ENCODE measurements at places on chromosomes 16 and 17. TPM values are rescaled to one million over a fixed set of nuclear protein-coding genes. Genes with fewer than 3 reads are reported as not detected.

DNA sequence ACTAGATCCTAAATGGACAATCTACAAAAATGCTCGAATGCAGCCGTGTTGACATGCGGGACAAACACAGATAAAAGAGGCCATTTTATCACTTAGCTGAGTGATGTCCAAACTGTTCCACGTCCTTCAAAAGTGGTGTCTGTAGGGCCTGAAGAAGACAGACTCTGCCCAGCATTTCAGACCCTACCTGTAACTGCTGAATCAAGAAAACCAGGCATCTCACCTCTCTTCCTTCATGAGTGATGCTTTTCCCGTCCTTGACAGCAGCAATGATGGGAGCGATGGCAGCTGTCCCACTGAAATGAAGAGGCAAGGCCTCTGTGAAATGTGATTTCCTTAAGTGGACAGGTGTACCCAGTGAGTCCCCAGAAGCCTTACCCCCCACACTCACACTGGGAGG, 12.3 kb downstream of the ELAC2 start:
- no peak for DNase-seq
- H3K36me3 ChIP-seq, result peaks cover 7% of the 10 kb centered on the region
- no peak overlapping the region for H3K4me3 ChIP-seq
- H3K27ac ChIP-seq, result no peak overlapping the region
- no peaks in the 10 kb centered on the region for H3K4me1 ChIP-seq
- no peaks in the 10 kb centered on the region for H3K27me3 ChIP-seq

DNA sequence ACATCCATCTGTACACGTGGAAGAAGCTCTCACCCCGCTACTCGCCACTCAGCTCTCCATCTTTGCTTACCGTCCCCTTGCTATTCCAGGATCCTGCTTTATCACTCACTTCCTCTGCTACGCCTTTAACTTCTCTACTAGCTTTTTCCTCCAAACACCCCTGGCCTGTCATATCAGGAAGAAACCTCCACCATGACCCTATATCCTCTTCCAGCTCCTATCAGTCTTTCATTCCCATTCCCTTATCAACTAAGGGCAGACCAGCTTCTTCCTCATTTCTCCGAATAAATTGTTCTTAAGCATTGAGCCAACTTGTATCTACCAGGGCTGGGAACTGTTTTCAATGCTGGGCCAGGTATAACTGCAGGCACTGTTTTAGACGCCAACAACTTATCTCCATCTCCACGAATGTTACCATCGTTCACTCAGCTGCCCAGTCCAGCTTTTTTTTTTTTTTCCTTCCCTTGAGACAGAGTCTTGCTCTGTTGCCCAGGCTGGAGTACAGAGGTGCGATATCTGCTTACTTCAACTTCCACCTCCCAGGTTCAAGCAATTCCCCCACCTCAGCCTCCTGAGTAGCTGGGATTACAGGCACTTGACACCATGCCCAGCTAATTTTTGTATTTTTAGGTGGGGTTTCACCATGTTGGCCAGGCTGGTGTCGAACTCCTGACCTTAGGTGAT, 4.3 kb downstream of the IQCK start:
- DNase-seq, result no peak
- H3K27me3 ChIP-seq, result no peaks in the 10 kb centered on the region
- peak overlapping the region; percentile 67 for H3K4me3 ChIP-seq
- H3K27ac ChIP-seq, result no peak overlapping the region
- peaks cover 15% of the 10 kb centered on the region for H3K4me1 ChIP-seq

DNA sequence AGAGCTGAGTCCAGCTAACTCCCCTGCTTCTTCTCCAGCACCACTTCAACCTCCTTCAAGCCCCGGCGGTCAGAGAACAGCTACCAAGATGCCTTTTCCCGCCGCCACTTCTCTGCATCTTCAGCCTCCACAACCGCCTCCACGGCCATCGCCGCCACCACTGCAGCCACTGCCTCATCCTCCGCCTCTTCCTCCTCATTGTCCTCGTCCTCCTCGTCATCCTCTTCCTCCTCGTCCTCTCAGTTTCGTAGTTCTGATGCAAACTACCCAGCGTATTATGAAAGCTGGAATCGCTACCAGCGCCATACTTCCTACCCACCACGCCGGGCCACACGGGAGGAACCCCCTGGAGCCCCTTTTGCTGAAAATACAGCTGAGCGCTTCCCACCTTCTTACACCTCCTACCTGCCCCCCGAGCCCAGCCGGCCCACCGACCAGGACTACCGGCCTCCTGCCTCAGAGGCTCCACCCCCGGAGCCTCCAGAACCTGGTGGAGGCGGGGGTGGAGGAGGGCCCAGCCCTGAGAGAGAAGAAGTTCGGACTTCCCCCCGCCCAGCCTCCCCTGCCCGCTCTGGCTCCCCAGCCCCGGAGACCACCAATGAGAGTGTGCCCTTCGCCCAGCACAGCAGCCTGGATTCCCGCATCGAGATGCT, 7.1 kb downstream of the SETD1A start:
- H3K4me1 ChIP-seq, result peaks cover 6% of the 10 kb centered on the region
- H3K27ac ChIP-seq, result no peak overlapping the region
- H3K4me3 ChIP-seq, result no peak overlapping the region
- no peaks in the 10 kb centered on the region for H3K27me3 ChIP-seq

- H3K36me3 ChIP-seq, result no peaks in the 10 kb centered on the region
- H3K27me3 ChIP-seq, result peaks cover 6% of the 10 kb centered on the region
- peak overlapping the region; percentile 72 for H3K27ac ChIP-seq
These were observed 21.3 kb upstream of the RGS9 start for GRCh38 chr17:65115839-65116238.

DNA sequence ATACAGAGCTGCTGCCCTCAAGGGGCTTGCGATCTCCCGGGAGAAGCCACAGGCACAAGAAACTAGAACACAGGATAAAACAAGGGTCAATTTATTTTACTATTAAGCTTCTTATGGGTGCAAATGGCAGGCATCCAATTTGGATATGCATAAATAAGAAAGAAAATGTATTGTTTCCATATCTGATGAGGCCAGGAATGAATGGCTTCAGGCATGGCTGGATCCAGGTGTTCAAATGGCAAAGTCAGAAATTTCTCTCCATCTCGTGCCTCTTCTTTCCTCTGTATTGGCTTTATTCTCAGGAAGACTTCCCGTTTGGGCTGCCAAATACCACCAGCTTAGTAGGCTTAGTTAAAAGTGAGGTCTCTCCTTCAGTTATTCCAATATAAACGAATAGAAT, 43.1 kb downstream of the SCNN1B start:
- no peaks in the 10 kb centered on the region for H3K36me3 ChIP-seq
- H3K27me3 ChIP-seq, result peaks cover 21% of the 10 kb centered on the region
- no peaks in the 10 kb centered on the region for H3K4me1 ChIP-seq
- H3K27ac ChIP-seq, result no peak overlapping the region
- no peak for DNase-seq

- H3K27me3 ChIP-seq, result peaks cover 15% of the 10 kb centered on the region
- H3K27ac ChIP-seq, result no peak overlapping the region
- no peak overlapping the region for H3K4me3 ChIP-seq
- no peaks in the 10 kb centered on the region for H3K4me1 ChIP-seq
- DNase-seq, result no peak
These were observed 36.9 kb downstream of the DYNLRB2 start for GRCh38 chr16:80577485-80578280.

DNA sequence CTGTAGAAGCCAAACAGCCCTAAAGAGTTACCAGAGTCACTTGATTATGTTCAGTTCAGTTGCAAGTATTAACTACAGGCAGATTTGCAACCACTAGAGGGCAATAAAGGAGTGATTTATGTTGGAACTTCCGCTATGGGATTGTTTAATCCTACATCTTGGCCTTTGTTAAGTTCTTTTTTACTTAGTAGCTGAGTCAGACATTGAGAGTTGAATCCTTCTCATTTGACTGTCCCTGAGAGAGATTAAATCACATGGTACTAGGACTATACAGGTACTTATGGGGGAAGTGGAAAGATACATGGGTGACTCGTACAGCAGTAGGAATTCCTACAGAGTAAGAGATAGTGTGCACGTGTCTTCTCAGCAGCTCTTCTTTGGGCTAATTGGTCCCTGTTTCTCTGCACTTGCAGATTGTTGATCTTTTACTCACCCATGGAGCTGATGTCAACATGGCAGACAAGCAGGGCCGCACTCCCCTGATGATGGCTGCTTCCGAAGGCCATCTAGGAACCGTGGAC, 40.3 kb downstream of the CYB561 start:
- no peaks in the 10 kb centered on the region for H3K4me1 ChIP-seq
- H3K27me3 ChIP-seq, result no peaks in the 10 kb centered on the region
- DNase-seq, result no peak
- H3K27ac ChIP-seq, result no peak overlapping the region

GRCh38 chr16:64074706-64075105, 1047.2 kb downstream of the CDH11 start:
- no peak for DNase-seq
- H3K27ac ChIP-seq, result no peak overlapping the region
- H3K36me3 ChIP-seq, result no peaks in the 10 kb centered on the region
- H3K27me3 ChIP-seq, result no peaks in the 10 kb centered on the region
- H3K4me1 ChIP-seq, result no peaks in the 10 kb centered on the region

DNA sequence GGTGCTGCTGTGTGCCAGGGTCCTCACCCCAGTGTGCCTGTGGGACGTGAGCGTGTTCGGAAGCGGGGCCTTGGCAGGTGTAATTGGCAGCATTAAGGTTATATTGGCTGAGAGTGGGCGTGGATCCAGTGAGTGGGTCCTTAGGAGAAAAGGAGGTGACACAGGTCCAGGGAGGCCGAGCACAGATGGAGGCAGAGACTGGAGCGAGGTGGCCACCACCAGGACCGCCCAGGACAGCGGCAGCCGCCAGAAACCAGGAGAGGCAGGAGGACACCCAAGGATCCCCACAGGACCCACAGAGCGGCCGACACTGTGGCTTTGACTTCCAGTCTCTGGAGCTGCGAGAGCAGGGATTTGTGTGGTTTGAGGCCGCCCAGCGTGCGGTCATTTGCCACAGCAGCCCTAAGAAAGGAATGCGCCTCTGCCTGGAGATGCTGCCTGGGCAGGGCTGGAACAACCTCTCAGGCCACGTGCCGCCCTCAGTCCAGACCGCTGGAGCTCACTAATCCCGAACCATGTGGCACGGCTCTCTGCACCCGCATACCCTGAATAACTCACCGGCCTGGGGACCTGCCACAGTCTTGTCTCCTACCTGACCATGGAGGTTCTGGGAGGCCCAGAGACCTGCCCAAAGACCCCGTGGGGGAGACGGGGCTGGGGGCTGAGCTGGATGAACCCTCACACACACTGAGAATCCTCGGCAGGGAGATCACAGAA, 45.4 kb downstream of the SOX8 start:
- no peak overlapping the region for H3K4me3 ChIP-seq
- H3K36me3 ChIP-seq, result no peaks in the 10 kb centered on the region
- no peaks in the 10 kb centered on the region for H3K27me3 ChIP-seq
- no peak for DNase-seq
- H3K27ac ChIP-seq, result peak overlapping the region; percentile 62

GRCh38 chr17:42521036-42521435, 15.0 kb upstream of the NAGLU start:
- peak overlapping the region; percentile 41 for H3K4me3 ChIP-seq
- H3K4me1 ChIP-seq, result peaks cover 57% of the 10 kb centered on the region
- H3K27ac ChIP-seq, result peak overlapping the region; percentile 52
- DNase-seq, result no peak
- H3K36me3 ChIP-seq, result peaks cover 6% of the 10 kb centered on the region

GRCh38 chr16:11597235-11598095, 10.7 kb upstream of the LITAF start:
- peak overlapping the region; percentile 60 for H3K27ac ChIP-seq
- no peak for DNase-seq
- H3K4me3 ChIP-seq, result no peak overlapping the region
- H3K4me1 ChIP-seq, result peaks cover 13% of the 10 kb centered on the region
- H3K36me3 ChIP-seq, result no peaks in the 10 kb centered on the region

GRCh38 chr16:87698676-87699199, 67.0 kb downstream of the KLHDC4 start:
- H3K27me3 ChIP-seq, result no peaks in the 10 kb centered on the region
- H3K4me3 ChIP-seq, result no peak overlapping the region
- H3K4me1 ChIP-seq, result no peaks in the 10 kb centered on the region
- H3K36me3 ChIP-seq, result no peaks in the 10 kb centered on the region
- no peak for DNase-seq
- no peak overlapping the region for H3K27ac ChIP-seq

GRCh38 chr16:46974352-46974751, 878 bp upstream of the DNAJA2 start:
- H3K27ac ChIP-seq, result no peak overlapping the region
- H3K27me3 ChIP-seq, result no peaks in the 10 kb centered on the region
- DNase-seq, result no peak
- H3K36me3 ChIP-seq, result no peaks in the 10 kb centered on the region
- peaks cover 41% of the 10 kb centered on the region for H3K4me1 ChIP-seq
- peak overlapping the region; percentile 94 for H3K4me3 ChIP-seq

- H3K36me3 ChIP-seq, result no peaks in the 10 kb centered on the region
- peaks cover 35% of the 10 kb centered on the region for H3K27me3 ChIP-seq
- no peak overlapping the region for H3K27ac ChIP-seq
- H3K4me1 ChIP-seq, result peaks cover 15% of the 10 kb centered on the region
- no peak for DNase-seq
These were observed 20.8 kb downstream of the ZP2 start for GRCh38 chr16:21190599-21190998.

GRCh38 chr16:19127205-19127604, 13.4 kb downstream of the ITPRIPL2 start:
- no peak overlapping the region for H3K4me3 ChIP-seq
- peaks cover 36% of the 10 kb centered on the region for H3K4me1 ChIP-seq
- DNase-seq, result no peak
- H3K27me3 ChIP-seq, result no peaks in the 10 kb centered on the region
- H3K36me3 ChIP-seq, result peaks cover 16% of the 10 kb centered on the region

DNA sequence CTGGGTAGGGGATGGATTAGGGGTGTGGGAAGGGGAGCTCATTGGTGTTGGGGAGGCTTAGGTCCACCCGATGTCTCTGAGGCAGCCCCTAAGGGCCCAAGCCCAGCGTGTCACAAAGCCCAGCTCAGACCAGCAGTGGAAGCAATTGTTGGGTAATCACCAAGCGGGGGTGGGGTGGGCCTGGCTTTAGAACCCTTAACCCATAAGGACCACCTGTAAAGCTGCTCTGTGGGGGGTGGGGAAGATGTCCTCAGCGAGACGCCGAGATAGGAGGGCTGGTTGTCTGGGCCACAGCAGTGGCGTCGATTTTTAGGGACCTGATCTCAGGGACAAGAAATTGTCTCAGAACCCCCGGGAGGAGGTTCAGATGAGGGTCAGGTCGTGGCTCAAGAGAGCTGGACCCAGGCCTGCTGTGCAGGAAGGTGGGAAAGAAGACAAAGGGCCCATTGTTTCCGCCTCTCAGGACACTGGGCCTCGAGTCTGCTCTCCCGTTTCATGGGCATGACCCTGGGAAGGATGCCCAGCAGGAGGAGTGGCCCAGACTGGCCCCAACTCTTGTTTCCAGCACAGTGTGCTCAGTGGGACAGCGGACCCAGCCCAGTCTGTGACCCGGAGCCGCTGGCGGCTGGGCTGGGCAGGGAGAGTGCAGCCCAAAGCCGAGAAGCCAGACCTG, 15.9 kb downstream of the ST6GALNAC2 start:
- peaks cover 34% of the 10 kb centered on the region for H3K4me1 ChIP-seq
- H3K4me3 ChIP-seq, result peak overlapping the region; percentile 79
- DNase-seq, result no peak
- H3K36me3 ChIP-seq, result peaks cover 14% of the 10 kb centered on the region

GRCh38 chr17:7570351-7570750, 8.6 kb downstream of the SENP3 start:
- H3K27me3 ChIP-seq, result peaks cover 16% of the 10 kb centered on the region
- H3K4me1 ChIP-seq, result peaks cover 33% of the 10 kb centered on the region
- no peak for DNase-seq
- H3K4me3 ChIP-seq, result peak overlapping the region; percentile 83
- peaks cover 30% of the 10 kb centered on the region for H3K36me3 ChIP-seq

CACNB1 gene
- total RNA-seq, result 16.2 TPM

ADAP2 gene
- total RNA-seq, result 2.2 TPM

KRTAP4-3 gene
- not detected for total RNA-seq

NR1D1 gene
- 2.5 TPM for total RNA-seq

ADGRG3 gene
- total RNA-seq, result not detected

KRT28 gene
- total RNA-seq, result not detected

C17orf107 gene
- 1.8 TPM for total RNA-seq

HSD17B2 gene
- not detected for total RNA-seq

ANKFN1 gene
- 0.11 TPM for total RNA-seq

Data from neural crest cell (in vitro differentiated cells).